ENCODE measurements at places on chromosomes 1 and 21.

DNA sequence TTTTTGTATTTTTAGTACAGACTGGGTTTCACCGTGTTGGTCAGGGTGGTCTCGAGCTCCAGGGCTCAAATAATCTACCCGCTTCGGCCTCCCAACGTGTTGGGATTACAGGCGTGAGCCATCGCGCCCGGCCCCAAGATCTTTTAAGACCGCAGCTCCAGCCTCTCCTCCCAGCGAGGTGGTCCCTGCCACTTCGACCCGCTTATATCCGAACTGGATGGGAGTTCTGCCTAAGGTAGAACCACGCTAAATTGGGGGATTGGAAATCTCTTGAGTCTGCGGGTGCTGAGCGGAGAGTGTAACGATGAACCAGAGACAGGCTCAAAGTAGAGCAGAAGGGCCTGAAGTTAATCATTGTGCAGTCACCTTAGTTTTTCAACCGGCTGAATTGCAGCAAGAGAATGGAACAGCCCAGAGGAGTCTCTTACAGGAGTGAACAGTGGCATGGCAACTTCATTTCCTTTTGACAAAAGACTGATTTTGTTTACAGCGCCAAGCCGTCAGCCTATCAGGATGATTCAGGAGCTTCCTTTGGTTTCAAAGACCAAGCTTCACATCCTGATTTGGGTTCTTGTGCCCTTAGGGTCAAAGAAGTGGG lies 726 bp upstream of the CYB5R1 start:
- no peak for DNase-seq

- no peak for DNase-seq
These were observed 149.5 kb downstream of the TTLL7 start for GRCh38 chr1:83849191-83850061.

DNA sequence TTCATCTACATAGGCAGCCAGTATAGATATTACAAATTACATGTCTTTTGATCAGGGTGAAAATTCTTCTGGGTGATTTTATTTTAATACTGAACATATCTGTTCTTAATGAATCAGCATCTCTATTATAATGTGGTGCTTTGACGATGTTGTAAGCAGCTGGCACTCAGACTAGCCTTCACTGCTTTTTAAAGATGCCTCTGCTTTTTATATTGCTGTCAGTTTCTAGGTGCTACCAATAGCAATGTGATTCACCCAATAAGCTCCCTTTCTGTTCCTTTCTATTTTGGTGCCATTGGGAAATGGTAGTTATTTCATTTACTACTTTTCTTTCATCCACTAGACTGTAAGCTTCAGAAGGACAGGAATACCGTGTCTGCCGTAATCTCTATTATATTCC lies 11.1 kb upstream of the ANGPTL1 start:
- DNase-seq, result no peak

GRCh38 chr1:156877433-156878170 lies 15.9 kb upstream of the PEAR1 start:
- no peak for DNase-seq

- DNase-seq, result no peak
These were observed 2.8 kb upstream of the SLC2A1 start for GRCh38 chr1:42961312-42962091.

DNA sequence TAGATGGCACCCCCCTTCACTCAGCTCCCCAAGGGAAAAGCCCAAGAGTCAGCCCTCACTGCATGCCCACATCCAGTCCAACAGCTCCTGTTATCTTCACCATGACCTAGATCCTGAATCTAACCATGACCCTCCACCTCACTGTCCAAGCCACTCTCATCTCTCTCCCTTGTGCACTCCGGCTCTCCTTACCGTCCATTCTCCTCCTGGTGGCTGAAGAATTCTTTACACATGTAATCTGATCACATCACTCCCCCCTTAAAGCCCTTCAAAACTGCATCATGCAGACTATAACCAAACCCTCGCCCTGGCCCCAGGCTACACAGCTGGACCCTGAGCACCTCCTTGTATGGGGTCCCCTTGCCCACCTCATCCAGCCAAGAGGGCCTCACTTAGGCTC lies 14.0 kb upstream of the PAQR7 start:
- no peak for DNase-seq

Data from activated naive CD8-positive, alpha-beta T cell treated with anti-CD3 and anti-CD28 coated beads, Interleukin-2, amount 50 U/mL, for 16 hours (primary cell).